ENCODE measurements at places on chromosomes 7 and 10.

- DNase-seq: peak; percentile 96
Observed at GRCh38 chr7:106568680-106569499, 92.1 kb downstream of the CCDC71L start.

- DNase-seq: peak; percentile 21
Observed at GRCh38 chr7:43904533-43905208, 1.7 kb downstream of the URGCP start.

GRCh38 chr7:114854369-114854768, 67.5 kb upstream of the MDFIC start:
- no peak for DNase-seq

DNA sequence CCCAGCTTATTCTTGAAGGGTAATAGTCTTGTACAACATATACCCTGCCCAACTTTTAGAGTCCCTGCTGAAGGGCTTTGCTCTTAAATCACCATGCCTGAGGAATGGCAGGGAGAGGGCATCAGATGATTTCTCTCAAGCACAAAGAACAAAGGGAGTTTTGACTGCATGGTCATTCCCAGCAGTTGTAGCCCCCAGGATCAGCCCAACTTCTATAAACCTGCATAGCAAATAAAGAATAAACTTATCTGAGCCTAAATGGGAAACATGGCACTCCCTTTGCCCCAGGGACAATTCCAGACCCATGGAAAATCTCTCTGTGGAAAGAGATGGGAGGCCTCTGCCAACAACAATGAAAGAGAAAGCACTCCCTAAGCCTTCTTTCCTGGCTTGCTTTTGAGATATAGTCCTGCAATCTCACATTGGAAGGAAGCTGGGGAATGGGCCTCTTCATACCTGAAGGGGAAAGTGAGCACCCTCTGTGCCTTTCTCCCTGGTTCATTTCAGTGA, 18.7 kb downstream of the CADPS2 start:
- DNase-seq: no peak

GRCh38 chr10:4107285-4107851, 322.4 kb upstream of the KLF6 start:
- DNase-seq: no peak

- DNase-seq: no peak
Observed at GRCh38 chr7:128424686-128425275, 15.0 kb upstream of the IMPDH1 start.

DNA sequence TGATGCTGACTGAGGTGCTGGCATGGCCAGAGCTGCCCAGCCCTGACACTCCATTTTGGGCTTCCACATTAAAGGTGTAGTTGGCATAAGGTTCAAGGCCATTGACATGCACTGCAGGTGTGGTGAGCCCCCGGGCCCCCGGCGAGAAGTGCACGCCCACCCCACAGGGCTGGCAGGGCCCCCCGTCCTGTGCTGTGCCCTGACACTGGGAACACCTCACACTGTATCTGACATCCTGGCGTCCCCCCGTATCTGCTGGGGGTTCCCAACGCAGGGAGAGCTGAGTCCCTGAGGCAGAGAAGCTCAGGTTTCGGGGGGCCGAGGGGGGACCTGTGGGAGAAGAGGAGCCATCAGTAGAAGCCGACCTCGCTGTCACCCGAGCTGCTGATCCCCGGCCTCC, 10.0 kb downstream of the EPHA1 start:
- DNase-seq: no peak

- no peak for DNase-seq
Observed at GRCh38 chr10:83212632-83213334, 926.5 kb upstream of the GHITM start.

GRCh38 chr10:3442451-3442990, 269.9 kb upstream of the PITRM1 start:
- DNase-seq: no peak

DNA sequence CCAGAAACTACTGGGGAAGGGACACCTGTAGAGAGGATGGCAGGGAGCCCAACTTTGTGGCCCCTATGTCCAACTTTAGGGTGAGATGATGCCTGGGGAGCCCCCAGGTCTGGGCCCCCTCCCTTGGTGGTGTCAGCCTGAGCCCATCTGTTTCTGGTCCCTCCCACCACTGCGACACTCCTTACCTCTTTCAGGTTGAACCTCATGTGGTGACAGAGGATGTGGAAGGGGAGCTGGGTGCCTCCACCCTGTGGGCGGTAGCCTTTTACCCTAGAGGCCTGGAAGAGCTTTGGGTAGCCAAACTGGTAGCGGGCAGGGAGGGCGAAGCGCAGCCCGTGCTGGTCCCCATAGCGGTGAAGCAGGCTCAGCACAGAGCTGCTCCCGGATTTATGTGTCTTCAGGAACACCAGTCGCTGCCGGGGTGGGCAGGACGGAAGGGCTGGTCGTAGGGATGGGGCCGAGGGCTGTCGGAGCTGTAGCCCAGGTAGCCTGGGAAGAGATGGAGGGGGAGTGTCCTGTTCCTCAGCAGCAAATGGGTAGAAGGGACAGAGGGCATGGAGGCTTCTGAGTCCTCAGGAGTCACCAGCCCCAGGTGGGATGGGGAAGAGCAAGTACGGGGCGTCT, 2.0 kb downstream of the GAL3ST4 start:
- DNase-seq: no peak

DNA sequence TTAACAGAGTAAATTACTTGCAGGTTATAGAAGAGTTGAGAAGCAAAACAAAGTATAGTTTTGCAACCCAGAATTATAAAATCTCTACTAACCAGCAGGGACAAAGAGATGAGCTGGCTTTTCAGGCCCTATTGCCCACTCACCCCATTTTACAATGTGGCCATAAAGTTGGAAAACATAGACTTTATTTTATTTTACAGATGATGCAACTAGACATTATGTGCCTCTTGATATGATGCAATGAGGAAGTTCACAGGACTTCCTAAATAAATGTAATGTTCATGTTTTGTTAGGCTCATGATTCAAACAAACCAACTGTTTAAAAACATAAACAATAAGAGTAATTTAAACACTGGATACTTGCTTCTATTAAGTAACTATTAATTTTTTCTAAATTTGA, 141.1 kb upstream of the WNT16 start:
- no peak for DNase-seq

DNA sequence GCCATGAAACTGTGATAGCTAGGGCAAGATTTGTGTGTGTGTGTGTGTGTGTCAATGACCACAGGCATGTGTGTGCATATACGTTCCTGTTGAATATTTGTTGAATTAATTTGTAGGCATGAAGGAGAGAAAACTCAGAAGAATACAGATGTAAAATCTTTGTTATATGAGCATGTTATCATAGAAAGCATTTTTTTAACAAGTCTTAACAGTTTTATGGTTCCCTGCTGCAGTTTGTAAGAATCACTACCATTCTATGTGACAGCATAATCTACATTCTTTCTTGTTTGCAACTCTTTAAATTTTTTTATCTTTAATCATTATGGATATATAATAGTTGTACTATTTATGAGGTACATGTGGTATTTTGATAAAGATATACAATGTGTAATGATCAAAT, 130.3 kb downstream of the CD36 start:
- no peak for DNase-seq

DNA sequence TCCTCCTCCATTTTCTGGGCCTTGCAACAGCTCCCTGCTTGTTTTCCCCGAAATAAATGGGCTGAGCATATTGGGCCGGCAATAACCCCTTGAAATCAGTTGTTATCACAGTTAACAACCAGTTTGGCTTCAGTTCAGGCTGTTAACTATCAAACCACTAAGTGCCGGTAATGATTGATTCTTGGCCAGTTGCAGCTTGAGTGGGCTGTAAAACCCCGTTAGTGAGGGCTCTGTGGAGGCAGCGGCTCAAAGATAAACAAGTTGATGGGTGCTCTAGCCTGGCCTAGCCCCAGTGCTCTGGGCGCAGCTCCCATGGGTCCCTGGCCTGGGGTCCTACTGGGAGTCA, 8.3 kb downstream of the FGF8 start:
- no peak for DNase-seq

DNA sequence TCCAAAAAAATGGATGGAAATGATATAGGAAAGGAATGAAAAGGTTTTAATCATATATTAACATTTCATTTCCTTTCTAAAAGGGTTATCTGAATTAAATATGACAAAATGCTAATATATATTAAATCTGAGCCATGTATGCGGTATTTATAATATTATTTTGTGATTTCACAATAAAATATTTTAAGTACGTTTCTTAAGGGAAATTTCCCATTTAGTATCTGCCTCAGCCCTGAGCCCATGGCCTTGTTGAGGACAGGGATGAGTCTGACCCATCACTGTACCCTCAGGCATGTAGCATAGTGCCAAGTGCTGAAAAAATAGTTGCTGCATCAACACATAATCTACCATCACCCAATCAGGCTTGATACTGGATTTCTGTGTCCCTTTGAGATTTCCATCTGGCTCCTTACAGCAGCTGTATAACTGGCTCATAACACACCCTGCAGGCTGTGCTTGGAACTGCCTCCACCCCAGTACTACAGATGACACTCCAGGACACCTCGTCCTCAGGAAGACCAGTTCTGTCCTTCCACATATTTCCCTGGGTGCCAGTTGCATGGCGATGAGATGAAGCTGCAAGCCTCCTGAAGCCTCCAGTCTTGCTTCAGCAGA, 59.4 kb upstream of the ASAH2 start:
- peak; percentile 11 for DNase-seq

- peak; percentile 91 for DNase-seq
Observed at GRCh38 chr10:110918269-110918642, 724 bp downstream of the BBIP1 start.
